T-cell (primary cell): ENCODE measurements at places on chromosomes 4 and X.

DNA sequence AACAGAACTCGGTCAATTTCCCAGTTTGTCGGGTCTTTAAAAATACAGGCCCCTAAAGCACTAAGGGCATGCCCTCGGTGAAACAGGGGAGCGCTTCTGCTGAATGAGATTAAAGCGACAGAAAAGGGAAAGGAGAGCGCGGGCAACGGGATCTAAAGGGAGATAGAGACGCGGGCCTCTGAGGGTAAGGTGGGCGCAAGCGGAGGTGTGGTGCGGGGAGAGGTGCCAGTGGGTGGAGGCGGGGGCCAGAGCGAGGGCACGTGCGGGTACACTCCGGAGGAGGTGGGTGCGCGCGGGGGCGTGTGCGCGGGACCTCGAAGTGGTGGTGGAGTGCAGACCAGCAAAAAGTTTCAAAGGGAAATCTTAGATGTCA, 787 bp upstream of the TET2 start:
- H3K36me3 ChIP-seq = no peaks in the 10 kb centered on the region
- H3K27me3 ChIP-seq = no peaks in the 10 kb centered on the region
- no peak overlapping the region for H3K27ac ChIP-seq

DNA sequence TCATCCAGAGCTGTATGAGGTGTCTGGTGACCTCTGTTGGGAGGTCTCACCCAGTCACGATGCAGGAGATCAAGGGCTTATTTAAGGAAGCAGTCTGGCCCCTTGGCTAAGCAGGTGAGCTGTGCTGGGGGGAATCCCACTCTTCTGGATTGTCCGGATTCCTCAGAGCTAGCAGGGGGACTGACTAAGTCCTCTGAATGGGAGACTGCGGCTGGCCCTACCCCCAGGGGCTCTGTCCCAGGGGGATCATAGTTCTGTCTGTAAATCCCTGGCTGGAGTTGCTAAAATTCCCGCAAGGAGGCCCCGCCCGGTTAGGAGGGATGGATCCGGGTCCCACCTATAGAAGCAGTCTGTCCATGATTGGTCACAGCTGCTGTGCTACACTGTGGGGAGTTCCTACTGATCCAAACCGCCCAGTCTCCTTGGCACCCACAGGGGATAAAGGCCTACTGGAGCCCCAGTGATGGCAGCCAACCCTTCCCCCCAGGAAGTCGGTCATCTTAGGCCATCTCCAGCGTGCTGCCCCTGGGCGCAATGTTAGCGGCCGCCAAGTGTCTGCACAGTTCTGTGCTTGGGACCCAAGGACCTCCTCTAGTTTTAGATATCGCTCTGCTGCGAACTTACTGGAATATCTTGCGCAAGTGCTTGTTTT, 118.2 kb upstream of the KLF8 start:
- no peak overlapping the region for H3K27ac ChIP-seq
- H3K4me3 ChIP-seq = no peak overlapping the region
- no peaks in the 10 kb centered on the region for H3K36me3 ChIP-seq
- no peak for DNase-seq
- no peaks in the 10 kb centered on the region for H3K4me1 ChIP-seq

- no peak for DNase-seq
- H3K4me3 ChIP-seq = no peak overlapping the region
- H3K36me3 ChIP-seq = no peaks in the 10 kb centered on the region
- no peaks in the 10 kb centered on the region for H3K4me1 ChIP-seq
- H3K27ac ChIP-seq = no peak overlapping the region
Measured at GRCh38 chr4:82145850-82146249, 227.9 kb downstream of the HNRNPD start.

GRCh38 chr4:14850455-14851097, 151.7 kb upstream of the CPEB2 start:
- no peaks in the 10 kb centered on the region for H3K27me3 ChIP-seq
- no peaks in the 10 kb centered on the region for H3K4me1 ChIP-seq
- no peaks in the 10 kb centered on the region for H3K36me3 ChIP-seq
- no peak overlapping the region for H3K4me3 ChIP-seq
- no peak overlapping the region for H3K27ac ChIP-seq
- DNase-seq = no peak

DNA sequence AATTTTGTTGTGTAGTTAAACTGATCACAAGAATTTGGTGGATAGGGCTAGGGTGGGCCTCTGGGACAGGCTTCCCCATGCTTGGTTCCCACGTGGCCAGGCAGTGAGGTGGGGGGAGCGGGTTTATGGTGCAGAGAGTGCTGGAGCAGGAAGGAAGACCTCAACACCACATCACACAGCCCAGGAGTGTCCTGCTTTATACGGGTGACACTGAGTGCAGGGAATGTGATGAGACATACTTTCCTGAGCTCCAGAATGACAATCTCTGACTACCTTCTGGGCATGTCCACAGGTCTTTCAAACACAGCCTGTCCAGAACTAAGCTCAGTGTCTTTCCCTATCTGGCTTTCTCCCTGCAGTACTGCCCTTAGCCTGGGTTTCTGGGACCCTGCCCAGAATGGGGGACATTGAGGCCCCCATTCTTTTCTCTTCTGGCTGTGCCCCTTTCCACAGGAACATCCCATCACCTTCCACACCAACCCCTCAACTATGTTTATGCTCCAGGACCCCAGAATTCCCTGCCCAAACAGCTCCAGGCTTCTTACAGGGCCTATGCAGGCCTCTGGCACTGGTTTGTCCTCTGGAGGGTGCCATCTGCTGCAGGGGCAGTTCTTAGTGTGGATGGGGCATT, 36.5 kb upstream of the RASL11B start:
- no peak overlapping the region for H3K4me3 ChIP-seq
- H3K27ac ChIP-seq = no peak overlapping the region
- no peaks in the 10 kb centered on the region for H3K27me3 ChIP-seq
- H3K4me1 ChIP-seq = peaks cover 10% of the 10 kb centered on the region
- no peaks in the 10 kb centered on the region for H3K36me3 ChIP-seq

DNA sequence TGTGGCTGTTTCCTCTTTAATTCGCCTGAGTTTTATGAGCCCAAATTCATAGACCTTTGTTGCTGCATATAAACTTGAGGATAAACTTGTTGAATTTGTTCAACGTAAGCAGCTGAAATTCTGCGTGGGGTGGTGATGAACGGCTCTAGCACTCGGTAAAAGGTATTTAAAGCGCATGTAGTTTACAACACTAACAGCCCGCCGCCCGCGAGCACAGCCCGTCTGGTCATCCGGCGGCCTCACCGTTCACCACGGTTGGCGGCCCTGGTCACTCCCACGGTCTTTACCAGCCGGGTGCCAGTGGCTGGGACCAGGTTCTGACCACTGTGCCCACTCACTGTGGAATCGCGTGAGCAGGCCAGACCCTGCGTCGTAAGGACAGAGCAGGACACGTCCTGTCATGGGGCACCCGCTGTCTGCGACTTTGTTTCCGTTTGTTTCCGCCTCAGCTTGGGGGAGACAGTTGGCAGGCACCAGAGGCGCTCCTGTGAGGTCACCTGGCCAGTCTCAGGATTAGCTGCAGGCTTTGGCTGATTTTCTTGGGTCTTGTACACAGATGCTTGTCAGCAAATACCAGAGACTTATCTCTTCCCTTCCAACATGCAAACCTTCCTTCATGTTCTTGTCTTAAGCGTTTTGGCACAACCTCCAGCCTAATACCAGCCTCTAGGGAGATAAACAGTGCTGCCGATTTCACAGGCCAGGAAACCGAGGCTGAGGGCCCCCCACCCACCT, 36.8 kb upstream of the SPON2 start:
- H3K4me1 ChIP-seq = peaks cover 48% of the 10 kb centered on the region
- H3K36me3 ChIP-seq = peaks cover 39% of the 10 kb centered on the region
- DNase-seq = no peak
- H3K4me3 ChIP-seq = no peak overlapping the region
- H3K27me3 ChIP-seq = no peaks in the 10 kb centered on the region

DNA sequence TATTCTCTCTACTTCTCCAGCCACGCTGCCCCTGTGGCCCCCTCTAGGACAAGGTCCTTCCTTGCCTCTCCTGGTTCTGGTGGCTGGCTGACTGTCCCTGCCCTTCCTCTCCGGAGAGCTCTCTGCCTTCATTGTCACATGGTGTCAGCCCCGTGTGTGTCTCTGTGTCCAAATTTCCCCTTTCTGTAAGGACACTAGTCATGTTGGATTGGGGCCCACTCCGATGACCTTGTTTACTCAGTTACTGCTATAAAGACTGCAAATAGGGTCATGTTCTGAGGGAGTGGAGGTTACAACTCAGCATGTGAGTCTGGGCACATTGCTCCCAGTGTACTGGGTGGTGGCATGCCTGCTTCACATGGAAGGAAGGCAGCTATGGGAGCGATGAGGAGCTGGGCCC, 129.5 kb upstream of the PSAPL1 start:
- H3K36me3 ChIP-seq = no peaks in the 10 kb centered on the region
- no peak overlapping the region for H3K4me3 ChIP-seq
- DNase-seq = no peak
- no peaks in the 10 kb centered on the region for H3K4me1 ChIP-seq
- no peak overlapping the region for H3K27ac ChIP-seq

DNA sequence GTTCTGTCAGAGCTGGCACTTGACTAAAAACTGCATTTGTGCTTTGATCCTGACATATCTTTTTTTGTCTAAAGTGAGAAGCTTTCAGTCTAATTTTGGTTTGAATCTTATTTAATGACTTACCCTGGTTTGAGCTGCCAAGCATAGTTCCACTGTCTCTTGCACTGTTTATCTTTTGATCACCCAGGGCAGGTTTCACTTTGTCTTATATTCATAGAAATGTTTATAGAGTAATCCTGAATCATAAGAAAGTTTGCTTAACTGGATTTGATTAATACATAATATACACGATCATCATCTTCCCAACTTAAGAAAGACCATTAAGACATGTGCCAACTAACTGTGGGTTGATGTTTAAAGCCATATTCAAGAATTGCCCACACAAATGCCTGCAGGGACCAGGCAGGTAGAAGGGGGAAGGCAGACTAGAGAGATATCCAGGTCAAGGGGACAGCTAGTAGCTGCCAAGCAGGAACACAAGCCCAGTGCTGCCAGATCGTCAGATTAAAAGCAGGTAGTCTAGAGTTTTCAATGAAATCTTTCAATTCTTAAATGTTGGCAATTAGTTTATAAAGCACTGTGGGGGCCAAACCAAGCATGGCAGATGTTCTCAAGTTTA, 1.9 kb downstream of the GK start:
- peaks cover 12% of the 10 kb centered on the region for H3K4me1 ChIP-seq
- no peak overlapping the region for H3K4me3 ChIP-seq
- H3K36me3 ChIP-seq = no peaks in the 10 kb centered on the region

GRCh38 chr4:20195071-20195885, 56.4 kb upstream of the SLIT2 start:
- no peak overlapping the region for H3K27ac ChIP-seq
- DNase-seq = no peak
- no peaks in the 10 kb centered on the region for H3K36me3 ChIP-seq
- no peak overlapping the region for H3K4me3 ChIP-seq
